Adrenal gland (tissue), 19 donors: ENCODE measurements at places on chromosomes 12 and 14. TPM values are rescaled to one million over a fixed set of nuclear protein-coding genes. Genes with fewer than 3 reads are reported as not detected.

Gene DNAI7
- total RNA-seq, result 0.72 TPM

Gene WDR20
- total RNA-seq, result 55.9 TPM

Gene GALNT6
- 0.66 TPM for total RNA-seq

Gene HOXC9
- 5.6 TPM for total RNA-seq

DNA sequence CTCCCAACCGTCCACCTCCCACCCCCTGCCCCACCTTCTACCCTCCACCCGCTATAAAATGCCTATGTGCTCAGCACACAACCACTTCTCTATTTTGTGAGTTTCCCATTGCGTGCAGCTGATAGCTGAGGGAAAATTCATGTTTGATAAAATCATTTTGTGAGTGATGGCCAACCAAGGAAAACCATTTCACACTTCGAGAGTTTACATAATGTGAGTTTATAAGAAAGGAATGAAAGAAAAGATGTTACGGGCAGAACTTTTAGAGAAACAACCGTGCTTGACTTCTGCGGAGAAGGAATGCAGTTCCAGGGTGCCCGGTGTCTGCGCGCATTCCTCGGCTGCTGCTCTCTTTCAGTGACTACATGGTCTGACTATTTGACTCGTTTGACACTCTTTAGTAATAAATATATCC lies 140.9 kb downstream of the EFCAB11 start:
- DNase-seq, result no peak

GRCh38 chr12:13124656-13125505 lies 21.4 kb upstream of the GSG1 start:
- DNase-seq, result no peak

- no peak for DNase-seq
These were observed 136.4 kb upstream of the NCOR2 start for GRCh38 chr12:124703856-124704255.

- no peak for DNase-seq
These were observed 802 bp upstream of the TMPRSS12 start for GRCh38 chr12:50841716-50842531.

GRCh38 chr14:103029936-103030335 lies 27.4 kb downstream of the CDC42BPB start:
- DNase-seq, result no peak

GRCh38 chr14:100571837-100572236 lies 15.4 kb downstream of the BEGAIN start:
- DNase-seq, result no peak
